SK-N-SH (cell line): ENCODE measurements at places on chromosomes 16 and 17. TPM values are rescaled to one million over a fixed set of nuclear protein-coding genes. Genes with fewer than 3 reads are reported as not detected.

GRCh38 chr17:76381633-76382350 lies 2.6 kb upstream of the SPHK1 start:
- no peak overlapping the region for H3K4me3 ChIP-seq
- DNase-seq, result peak; percentile 38
- no peaks in the 10 kb centered on the region for H3K36me3 ChIP-seq
- no peaks in the 10 kb centered on the region for H3K27me3 ChIP-seq

The GJC1 gene
- polyA plus RNA-seq, result 15.2 and 15.6 TPM in 2 replicates

DNA sequence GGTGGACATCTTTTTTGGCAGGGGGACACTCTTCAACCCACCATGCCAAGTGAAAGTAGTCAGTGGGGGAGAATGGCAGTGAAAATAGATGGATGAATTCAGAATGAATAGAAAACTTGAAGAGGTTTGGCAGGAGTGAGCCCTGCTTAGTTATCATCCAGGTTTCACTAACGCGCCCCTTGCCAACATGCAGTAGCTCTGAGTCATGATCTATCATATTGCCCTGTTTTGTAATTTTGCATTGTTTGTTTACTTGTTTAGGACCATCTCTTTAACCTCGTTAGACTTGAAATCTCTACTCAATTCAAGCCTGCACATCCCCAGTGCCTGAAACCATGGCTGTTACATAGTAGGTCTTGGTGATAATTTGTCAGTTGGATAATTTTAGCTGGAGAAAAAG lies 116.7 kb downstream of the RBFOX1 start:
- H3K4me1 ChIP-seq, result no peaks in the 10 kb centered on the region
- no peak overlapping the region for H3K27ac ChIP-seq
- no peaks in the 10 kb centered on the region for H3K36me3 ChIP-seq
- H3K27me3 ChIP-seq, result no peaks in the 10 kb centered on the region
- DNase-seq, result no peak
- H3K4me3 ChIP-seq, result no peak overlapping the region

DNA sequence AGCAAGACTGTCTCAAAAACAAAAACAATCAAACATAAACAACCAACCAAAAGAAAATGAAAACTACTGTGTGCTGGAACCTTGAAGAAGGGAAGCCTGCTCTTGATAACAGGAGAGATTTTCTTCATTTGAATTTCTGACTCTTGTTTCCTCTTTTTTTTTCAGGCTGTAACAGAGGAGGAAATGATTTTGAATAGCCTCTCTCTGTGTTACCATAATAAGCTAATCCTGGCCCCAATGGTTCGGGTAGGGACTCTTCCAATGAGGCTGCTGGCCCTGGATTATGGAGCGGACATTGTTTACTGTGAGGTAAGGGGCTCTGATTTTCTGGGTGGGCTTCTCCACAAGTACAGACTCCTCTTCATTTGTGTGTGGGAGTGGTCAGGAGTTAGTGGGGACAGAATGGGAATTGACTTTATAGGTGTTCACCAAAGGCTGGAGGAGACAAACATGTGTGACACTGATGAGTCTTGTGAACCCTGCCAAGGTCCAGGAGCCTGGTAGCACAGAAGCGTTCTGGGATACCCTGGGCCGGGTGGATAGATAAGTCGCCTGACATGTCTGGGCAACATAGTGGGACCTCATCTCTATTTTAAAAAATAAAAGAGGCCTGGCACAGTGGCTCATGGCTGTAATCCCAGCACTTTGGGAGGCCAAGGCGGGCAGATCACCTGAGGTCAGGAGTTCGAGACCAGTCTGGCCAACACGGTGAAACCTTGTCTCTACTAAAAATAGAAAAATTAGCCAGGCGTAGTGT lies 14.9 kb downstream of the DUS2 start:
- H3K27me3 ChIP-seq, result no peaks in the 10 kb centered on the region
- H3K4me1 ChIP-seq, result no peaks in the 10 kb centered on the region
- no peak for DNase-seq
- H3K4me3 ChIP-seq, result no peak overlapping the region

DNA sequence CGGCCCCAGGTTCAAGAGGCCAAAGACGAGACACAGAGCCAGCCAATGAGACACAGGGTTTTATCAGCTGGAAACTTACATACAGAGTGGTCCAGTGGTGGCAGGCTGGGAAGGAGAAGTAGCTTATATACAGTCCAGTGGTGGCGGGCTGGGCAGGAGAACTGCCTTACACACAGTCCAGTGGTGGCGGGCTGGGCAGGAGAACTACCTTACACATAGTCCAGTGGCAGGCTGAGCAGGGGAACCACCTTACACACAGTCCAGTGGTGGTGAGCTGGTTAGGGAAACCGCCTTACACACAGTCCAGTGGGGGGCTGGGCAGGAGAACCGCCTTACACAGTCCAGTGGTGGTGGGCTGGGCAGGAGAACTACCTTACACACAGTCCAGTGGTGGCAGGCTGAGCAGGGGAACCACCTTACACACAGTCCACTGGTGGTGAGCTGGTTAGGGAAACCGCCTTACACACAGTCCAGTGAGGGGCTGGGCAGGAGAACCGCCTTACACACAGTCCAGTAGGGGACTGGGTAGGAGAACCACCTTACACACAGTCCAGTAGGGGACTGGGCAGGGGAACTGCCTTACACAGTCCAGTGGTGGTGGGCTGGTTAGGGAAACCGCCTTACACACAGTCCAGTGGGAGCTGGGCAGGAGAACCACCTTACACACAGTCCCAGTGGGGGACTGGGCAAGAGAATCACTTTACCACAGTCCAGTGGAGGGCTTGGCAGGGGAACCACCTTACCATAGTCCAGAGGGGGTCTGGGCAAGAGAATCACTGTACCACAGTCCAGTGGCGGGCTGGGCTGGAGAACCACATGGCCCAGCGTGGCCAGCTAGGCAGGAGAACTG lies 90.9 kb downstream of the GAS7 start:
- H3K4me1 ChIP-seq, result no peaks in the 10 kb centered on the region
- H3K27me3 ChIP-seq, result no peaks in the 10 kb centered on the region; the same call in 1 of the 2 replicates
- no peak for DNase-seq
- H3K36me3 ChIP-seq, result no peaks in the 10 kb centered on the region
- no peak overlapping the region for H3K27ac ChIP-seq

The CFAP119 gene
- 28.4 and 36.5 TPM in 2 replicates for polyA plus RNA-seq

GRCh38 chr16:87619360-87620200 lies 17.3 kb downstream of the JPH3 start:
- H3K27ac ChIP-seq, result no peak overlapping the region
- peak; percentile 17 for DNase-seq
- H3K27me3 ChIP-seq, result no peaks in the 10 kb centered on the region; the same call in 1 of the 2 replicates
- no peaks in the 10 kb centered on the region for H3K36me3 ChIP-seq

The SCNN1G gene
- not detected in 2 replicates for polyA plus RNA-seq

The PRKCB gene
- 0.12 and 0.23 TPM in 2 replicates for polyA plus RNA-seq

GRCh38 chr17:76027159-76027839 lies at the start of gene EVPL:
Gene EVPL, minus strand, starts transcription at chr17:76027306. Its CDS starts 108 bp downstream, at chr17:76027198.
- H3K36me3 ChIP-seq, result no peaks in the 10 kb centered on the region
- no peak for DNase-seq
- H3K4me3 ChIP-seq, result no peak within 1 kb of the TSS
- H3K27ac ChIP-seq, result no peak within 1 kb of the TSS
- H3K4me1 ChIP-seq, result peaks cover 13% of the 10 kb centered on the region; the same call in 1 of the 2 replicates
- no peaks in the 10 kb centered on the region for H3K27me3 ChIP-seq

DNA sequence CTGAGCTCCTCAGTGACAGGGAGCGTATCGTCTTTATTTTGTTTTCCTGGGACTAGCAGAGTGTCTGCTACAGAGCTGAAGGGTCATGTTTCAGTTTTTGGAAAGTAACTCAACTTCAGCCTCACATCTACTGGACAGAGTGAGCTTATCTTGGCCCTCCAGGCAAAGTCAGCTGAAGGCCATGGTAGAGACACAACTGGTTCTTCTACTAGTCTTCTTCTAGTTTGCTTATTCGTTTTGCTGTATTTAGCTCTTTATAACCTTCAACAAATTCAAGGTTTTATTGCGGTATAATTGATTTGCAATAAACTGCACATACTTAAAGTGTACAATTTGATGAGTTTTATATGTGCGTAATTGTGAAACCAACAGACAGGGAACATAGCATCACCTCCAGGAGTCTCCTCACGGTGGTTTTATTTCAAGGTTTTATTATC lies 6.1 kb upstream of the PRKCA start:
- no peaks in the 10 kb centered on the region for H3K36me3 ChIP-seq
- no peak overlapping the region for H3K4me3 ChIP-seq
- H3K27ac ChIP-seq, result no peak overlapping the region

The FOXF1 gene
- 0.02 TPM in 1 of 2 replicates, not detected in the other for polyA plus RNA-seq

- H3K36me3 ChIP-seq, result no peaks in the 10 kb centered on the region
- H3K27ac ChIP-seq, result peak overlapping the region; percentile 99
- peak; percentile 12 for DNase-seq
- peak overlapping the region; percentile 99 for H3K4me3 ChIP-seq
These were observed 879 bp downstream of the SLFN5 start for GRCh38 chr17:35243561-35244340.

DNA sequence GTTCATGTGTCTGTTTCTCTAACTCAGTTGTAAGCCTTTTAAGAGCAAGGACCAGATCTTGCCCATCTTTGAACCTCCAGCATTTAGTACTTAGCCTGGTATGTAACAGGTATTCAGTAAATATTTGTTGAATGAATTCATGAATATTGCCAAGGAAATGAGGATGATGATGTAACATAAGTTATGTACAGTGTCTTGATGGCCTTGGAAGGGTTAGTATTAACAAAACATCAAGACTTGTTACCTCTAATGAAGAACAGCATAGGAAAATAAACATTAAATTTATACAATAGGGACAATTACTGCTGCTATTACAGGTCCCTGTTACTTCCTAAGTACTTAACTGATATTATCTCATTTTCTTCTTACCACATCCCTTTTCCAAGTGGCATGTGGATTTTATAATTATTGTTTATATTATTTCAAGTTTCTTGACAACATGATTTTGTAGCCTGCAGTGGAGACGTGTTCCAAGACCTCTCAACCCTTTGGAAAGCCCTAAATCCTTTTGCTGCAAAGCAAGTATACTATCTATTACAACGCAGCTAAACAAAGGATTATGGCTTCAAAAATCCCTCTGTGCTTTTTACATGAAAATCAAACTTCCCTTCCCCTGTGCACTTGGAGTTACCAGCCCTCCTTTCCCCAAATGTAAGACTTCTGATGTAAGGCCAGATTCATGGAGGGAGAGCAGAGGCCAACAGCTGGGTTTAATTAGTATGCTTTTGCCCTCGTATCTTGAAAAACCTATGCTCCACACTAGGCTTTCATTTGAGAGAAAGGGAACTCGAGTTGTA lies 77.4 kb upstream of the SMIM36 start:
- H3K27ac ChIP-seq, result 0 out of 2 replicates have a peak overlapping the region, but pooled peaks have one; percentile 18
- peaks cover 2% of the 10 kb centered on the region; the same call in 1 of the 2 replicates for H3K4me1 ChIP-seq
- H3K36me3 ChIP-seq, result no peaks in the 10 kb centered on the region
- no peaks in the 10 kb centered on the region for H3K27me3 ChIP-seq
- no peak for DNase-seq

DNA sequence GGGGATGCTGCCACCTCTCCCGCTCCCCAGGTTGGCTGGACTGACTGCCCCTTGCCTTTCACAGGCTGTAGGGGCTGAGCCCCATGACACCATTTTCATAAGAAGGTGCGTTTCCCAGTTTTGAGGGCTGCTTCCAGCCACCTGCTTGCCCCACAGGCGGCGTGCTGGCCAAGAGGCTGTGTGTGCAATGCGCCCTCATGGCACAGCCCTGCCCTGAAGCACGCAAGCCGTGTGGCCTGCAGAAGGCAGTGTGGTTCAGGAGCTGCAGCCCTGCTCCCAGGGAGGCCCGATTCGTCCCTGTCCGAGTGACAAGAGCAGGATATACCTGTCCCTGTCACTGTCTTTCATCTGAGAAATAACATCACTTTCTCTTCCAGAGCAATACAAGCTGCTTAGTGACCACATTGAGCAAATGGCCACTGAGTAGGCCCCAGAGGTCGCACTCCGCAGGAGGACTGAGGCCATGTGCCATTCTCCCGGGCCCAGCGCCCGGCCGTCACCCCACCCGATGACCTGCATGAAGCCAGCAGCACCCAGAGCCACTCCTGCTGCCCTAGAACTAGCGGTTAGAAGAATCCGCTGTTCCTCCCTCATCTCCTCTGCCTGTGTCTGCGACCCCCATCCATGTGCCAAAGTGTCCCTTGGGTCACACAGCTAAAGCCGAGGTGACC lies 24.2 kb downstream of the CIBAR2 start:
- no peak overlapping the region for H3K27ac ChIP-seq
- no peaks in the 10 kb centered on the region for H3K27me3 ChIP-seq
- H3K4me3 ChIP-seq, result no peak overlapping the region
- no peaks in the 10 kb centered on the region; the same call in 1 of the 2 replicates for H3K36me3 ChIP-seq

DNA sequence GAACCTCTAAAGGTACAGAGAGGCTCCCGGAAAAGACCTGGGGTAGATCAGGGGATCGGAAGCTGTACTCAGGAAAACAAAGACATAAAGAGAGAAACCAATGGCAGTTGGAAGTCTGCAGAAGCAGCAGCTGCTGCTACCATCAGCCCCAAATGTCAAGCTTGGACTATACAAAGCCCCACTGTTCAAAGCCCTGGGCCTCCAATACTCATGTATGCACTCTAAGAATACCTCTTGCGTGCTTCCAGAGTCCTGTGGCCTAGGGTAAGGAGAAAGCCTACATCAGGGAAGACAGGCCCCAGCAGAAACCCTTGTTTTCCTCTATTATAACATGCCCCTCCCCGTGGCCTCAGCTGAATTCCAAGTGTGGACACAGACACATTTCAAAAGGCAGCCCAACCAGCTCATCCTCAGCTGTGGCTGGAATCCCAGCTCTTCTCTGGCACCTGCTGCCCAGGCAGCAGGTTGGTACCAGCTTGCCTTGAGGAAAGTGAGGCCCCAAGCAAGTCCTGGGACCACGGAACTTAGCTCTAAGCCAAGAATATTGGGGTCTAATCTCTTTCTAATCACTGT lies 19.3 kb upstream of the MTMR4 start:
- H3K27me3 ChIP-seq, result no peaks in the 10 kb centered on the region; the same call in 1 of the 2 replicates
- H3K27ac ChIP-seq, result no peak overlapping the region
- peaks cover 16% of the 10 kb centered on the region for H3K4me1 ChIP-seq
- no peaks in the 10 kb centered on the region for H3K36me3 ChIP-seq
- no peak for DNase-seq
- no peak overlapping the region for H3K4me3 ChIP-seq

GRCh38 chr16:81477697-81478693 lies 33.4 kb downstream of the CMIP start:
- no peaks in the 10 kb centered on the region for H3K36me3 ChIP-seq
- H3K4me3 ChIP-seq, result no peak overlapping the region
- no peaks in the 10 kb centered on the region for H3K27me3 ChIP-seq
- no peaks in the 10 kb centered on the region for H3K4me1 ChIP-seq
- no peak for DNase-seq

DNA sequence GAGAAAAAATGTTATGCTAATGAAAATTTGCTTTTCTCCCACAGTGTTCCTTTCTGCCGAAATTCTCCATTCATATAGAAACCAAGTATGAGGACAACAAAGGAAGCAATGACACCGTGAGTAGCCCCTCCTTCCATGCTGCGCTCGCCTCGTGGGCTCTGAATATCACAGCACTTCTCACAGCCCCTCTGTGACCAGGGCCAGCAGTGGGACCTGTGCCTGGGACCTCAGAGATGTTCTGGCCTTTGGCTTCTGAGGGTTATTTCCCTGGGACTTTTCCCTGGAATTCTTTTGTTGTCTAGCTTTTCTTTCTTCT lies 139.6 kb upstream of the NOL11 start:
- no peaks in the 10 kb centered on the region for H3K36me3 ChIP-seq
- H3K4me1 ChIP-seq, result peaks cover 12% of the 10 kb centered on the region; the same call in 1 of the 2 replicates
- H3K27me3 ChIP-seq, result no peaks in the 10 kb centered on the region
- H3K27ac ChIP-seq, result no peak overlapping the region

- no peak for DNase-seq
- H3K4me1 ChIP-seq, result no peaks in the 10 kb centered on the region
- H3K4me3 ChIP-seq, result no peak overlapping the region
These were observed 269.6 kb downstream of the SNX29 start for GRCh38 chr16:12245921-12246720.
